ENCODE measurements at places on chromosomes 2 and 18. TPM values are rescaled to one million over a fixed set of nuclear protein-coding genes. Genes with fewer than 3 reads are reported as not detected.
A peak's percentile ranks its signal among the peaks of the same experiment; 100 is the strongest.

Gene HOXD13
- total RNA-seq: not detected

Gene GKN2
- total RNA-seq: not detected

DNA sequence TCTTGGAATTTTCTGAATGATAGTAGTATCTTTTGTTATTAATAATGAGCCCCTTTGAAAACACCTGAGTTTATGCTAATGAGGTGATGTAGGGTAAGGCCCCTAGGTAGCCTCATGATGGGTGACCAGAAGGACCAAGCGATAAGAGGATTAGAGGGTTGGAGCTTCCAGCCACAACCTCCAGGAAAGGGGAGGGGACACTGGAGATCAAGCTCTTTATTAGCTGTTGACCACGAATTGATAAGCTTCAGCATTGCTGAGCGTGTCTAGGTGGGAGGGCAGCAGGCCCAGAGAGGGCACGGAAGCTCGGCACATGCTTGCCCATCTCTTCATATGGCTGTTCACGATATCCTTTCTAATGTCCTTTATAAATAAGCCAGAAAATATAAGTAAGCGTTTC, 39.0 kb downstream of the KIAA2012 start:
- no peak overlapping the region for H3K27ac ChIP-seq
- no peaks in the 10 kb centered on the region for H3K27me3 ChIP-seq
- no peaks in the 10 kb centered on the region for H3K36me3 ChIP-seq
- no peak for DNase-seq
- H3K4me1 ChIP-seq: peaks cover 41% of the 10 kb centered on the region

GRCh38 chr18:73151086-73151485, 283.3 kb upstream of the NETO1 start:
- no peak overlapping the region for H3K4me3 ChIP-seq
- H3K27me3 ChIP-seq: peaks cover 1% of the 10 kb centered on the region
- peaks cover 10% of the 10 kb centered on the region for H3K4me1 ChIP-seq
- DNase-seq: no peak

- peak overlapping the region; percentile 87 for H3K27ac ChIP-seq
- H3K4me1 ChIP-seq: peaks cover 26% of the 10 kb centered on the region
- no peaks in the 10 kb centered on the region for H3K36me3 ChIP-seq
- peaks cover 3% of the 10 kb centered on the region for H3K27me3 ChIP-seq
These were observed 38.3 kb upstream of the SMAD2 start for GRCh38 chr18:47968721-47969120.

DNA sequence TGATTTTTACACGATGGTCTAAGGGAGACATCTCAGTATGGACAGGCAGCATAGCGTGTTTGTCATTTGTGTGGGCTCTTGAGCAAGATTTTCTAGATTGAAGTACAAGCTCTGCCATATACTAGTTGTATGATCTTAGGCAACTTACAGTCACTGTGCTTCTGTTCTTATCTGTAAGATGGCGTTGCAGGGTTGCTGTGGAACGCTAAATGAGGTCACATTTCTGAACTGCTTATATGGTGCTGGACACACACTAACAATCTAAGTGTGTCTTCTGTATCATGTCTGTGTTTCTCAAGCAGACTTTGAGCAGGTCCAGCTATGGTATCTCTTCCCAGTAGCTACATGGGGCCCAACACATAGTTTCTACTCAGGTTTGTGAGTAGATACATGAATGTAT, 29.2 kb downstream of the PARD3B start:
- H3K4me1 ChIP-seq: peaks cover 12% of the 10 kb centered on the region
- no peak overlapping the region for H3K27ac ChIP-seq
- no peaks in the 10 kb centered on the region for H3K27me3 ChIP-seq
- peaks cover 1% of the 10 kb centered on the region for H3K36me3 ChIP-seq
- DNase-seq: no peak

- H3K4me3 ChIP-seq: peak overlapping the region; percentile 47
- H3K36me3 ChIP-seq: no peaks in the 10 kb centered on the region
- H3K4me1 ChIP-seq: peaks cover 75% of the 10 kb centered on the region
- no peak for DNase-seq
- no peaks in the 10 kb centered on the region for H3K27me3 ChIP-seq
- peak overlapping the region; percentile 38 for H3K27ac ChIP-seq
These were observed 52.8 kb upstream of the ITGB6 start for GRCh38 chr2:160252900-160253299.

DNA sequence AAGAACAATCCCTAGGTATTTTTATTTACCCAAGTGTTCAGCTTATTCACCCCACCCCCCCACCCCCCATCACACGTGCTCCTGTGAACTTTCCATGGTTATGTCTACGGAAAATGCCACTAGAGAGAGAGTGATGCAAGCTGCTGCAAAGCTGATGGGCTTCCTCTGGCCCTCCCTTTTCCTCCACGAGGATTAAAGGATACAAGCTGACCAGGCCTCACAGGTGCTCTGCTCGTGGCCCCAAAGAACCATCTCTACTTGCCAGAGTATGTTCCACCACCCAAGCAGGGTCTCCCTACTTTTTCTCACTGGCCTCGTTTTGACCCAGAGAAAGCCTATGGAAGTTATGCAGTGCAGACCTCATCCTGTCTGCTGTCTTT, 342.6 kb downstream of the CELF4 start:
- no peak for DNase-seq
- H3K4me3 ChIP-seq: no peak overlapping the region
- no peak overlapping the region for H3K27ac ChIP-seq
- peaks cover 2% of the 10 kb centered on the region for H3K36me3 ChIP-seq
- H3K4me1 ChIP-seq: peaks cover 7% of the 10 kb centered on the region

Measured in chondrocyte (in vitro differentiated cells).